ENCODE measurements at places on chromosomes 2 and 18.

DNA sequence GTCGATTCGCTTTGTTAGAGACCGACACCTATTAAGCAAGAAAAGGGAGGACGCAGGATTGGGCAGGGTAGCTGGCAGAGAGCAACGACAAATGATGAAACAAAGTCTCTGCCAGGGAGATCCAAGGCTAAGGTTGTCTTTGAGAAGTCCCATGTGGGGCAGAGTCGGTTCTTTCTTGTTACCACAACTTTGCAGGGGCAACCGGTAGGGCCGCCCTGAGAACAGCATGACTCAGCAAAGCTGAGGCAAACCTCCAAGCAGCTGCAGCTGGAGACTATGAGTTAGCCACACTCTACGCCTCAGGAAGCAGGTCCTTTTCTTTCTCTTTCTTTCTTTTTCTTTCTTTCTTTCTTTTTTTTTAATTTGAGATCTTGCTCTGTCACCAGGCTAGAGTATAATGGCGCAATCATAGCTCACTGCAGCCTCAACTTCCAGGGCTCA lies 452.3 kb upstream of the ID2 start:
- DNase-seq, result no peak

DNA sequence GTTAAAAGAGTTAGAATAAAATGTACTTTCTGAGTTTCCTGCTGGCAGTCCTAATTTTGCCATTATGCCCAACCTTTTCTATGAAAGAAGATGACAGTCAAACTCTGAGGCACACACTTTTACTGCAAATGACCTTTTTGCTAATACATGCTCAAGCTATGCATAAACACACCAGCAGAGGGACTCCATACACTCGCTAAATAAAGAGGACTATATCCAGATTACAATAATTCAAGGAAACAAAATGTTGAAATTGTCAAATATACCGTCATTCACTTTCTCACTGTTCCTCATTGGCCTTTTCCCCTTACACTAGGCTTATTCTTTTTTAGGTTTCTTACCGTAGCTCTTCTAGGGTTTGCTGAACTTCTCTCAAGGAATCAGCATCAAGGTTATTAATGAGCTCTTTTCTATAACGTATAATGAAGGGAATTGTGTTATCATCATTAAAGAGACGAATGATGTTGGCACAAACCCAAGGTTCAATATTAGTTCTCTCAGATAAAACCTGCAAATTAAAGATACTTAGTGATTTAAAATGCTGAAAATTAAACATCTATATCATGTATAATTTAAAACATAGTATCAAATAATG lies 25.7 kb downstream of the SRBD1 start:
- peak; percentile 29 for DNase-seq

GRCh38 chr2:85761512-85761944 lies 7.7 kb downstream of the ATOH8 start:
- no peak for DNase-seq

DNA sequence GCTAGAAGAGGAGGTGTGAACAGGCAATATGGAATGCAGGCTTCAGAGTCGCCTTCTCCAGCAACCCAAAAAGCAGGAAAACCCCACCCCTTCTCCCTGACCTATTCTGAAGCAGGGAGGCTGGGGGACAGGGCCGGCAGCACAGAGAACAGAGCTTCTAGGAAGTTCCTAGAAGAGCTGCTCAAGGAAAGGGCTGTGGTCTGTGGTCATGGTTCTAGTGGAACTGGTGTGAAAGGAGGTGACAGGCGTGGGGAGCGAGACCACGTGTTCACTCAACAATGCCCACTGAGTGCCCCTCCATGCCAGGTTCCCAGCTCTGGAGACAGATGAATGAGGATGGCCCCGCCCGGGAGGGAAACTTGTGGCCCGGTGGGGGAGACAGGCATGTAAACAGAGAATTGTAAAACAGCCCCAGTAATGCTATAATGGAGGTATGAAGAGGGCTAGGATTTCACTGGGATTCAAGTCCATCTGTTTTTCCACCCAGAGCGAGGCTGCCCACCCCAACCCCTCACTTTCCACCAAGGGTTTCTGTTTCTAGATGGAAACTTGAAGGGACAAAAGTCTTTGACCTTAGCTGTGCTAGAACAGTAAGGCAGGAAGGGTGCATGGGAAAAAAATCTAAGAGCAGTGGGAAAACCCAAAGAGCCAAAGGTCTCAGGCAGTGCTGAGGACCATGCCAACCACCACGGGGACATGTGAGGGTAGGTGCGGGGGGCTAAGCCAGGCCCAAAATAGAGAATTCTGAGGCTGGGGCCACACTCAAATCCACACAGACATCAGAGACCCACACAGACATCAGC lies 71.8 kb downstream of the TNS1 start:
- DNase-seq, result no peak

DNA sequence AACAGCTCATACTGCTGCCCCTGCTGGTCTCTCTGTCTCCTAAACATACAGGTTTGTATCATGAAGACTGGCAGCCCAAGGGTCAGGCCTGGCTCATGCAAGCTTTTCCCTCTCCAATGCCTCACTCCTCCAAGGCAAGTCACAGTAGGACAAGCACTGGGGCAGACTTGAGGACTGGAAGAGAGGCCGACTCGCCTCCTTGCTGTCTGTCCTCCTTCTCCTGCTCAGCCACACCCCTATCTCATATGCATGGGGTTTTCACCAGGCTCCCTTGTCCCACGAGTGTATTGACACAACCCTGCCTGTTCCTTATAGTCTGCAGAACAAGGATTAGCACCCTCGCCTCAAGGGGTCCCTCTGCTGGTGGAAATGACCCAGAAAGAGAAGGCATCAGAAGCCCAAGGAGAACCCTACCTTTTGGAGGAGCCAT lies 223.7 kb downstream of the SOX11 start:
- DNase-seq, result peak; percentile 48

DNA sequence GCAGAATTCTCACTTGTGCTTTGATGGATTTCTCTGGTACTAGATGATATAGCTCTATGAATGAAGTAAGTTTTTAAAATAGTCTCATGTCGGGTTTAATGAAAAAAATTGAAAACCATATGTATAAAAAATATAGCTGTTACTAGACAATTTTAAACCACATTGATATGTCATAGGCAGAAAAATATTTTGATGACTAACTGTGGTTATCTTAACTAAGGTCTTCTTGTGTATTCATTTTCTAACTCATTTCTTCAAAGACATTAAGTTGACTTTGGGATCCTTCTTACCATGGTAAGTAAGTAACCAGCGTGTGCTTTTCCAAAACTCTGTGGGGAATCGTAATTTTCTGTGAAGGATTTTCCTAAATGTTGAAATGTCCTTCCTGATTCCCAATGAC lies 160.9 kb upstream of the COL3A1 start:
- no peak for DNase-seq
